Activated CD4-positive, alpha-beta T cell treated with anti-CD3 and anti-CD28 coated beads for 24 hours (primary cell): ENCODE measurements at places on chromosomes 5 and 9.

- DNase-seq, result no peak
Measured at GRCh38 chr5:99005506-99005905, 76.7 kb upstream of the CHD1 start.

DNA sequence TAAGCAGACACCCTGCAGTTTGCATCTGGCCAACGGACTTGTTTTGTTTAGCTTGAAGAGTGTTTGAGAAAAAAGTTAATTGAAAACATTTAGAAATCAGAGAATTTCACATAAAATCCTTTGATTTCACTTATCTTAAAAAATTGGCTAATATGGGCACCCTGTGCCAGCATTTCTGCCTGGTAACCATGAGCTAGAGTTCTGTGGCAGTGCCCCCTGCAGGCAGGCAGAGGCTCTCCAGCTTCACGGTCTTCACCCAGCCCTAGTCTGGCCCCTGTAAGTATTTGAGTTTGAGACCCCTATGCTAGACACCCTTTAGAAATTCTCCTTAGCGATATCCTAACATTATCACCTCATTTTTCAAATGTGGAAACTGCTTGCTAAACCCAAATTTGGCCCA, 18.8 kb upstream of the FANCC start:
- no peak for DNase-seq

- no peak for DNase-seq
Measured at GRCh38 chr5:6700685-6701355, 12.4 kb upstream of the TENT4A start.

GRCh38 chr9:131733541-131734061, 6.3 kb downstream of the RAPGEF1 start:
- no peak for DNase-seq

GRCh38 chr9:22216730-22217172, 207.6 kb upstream of the CDKN2B start:
- no peak for DNase-seq

DNA sequence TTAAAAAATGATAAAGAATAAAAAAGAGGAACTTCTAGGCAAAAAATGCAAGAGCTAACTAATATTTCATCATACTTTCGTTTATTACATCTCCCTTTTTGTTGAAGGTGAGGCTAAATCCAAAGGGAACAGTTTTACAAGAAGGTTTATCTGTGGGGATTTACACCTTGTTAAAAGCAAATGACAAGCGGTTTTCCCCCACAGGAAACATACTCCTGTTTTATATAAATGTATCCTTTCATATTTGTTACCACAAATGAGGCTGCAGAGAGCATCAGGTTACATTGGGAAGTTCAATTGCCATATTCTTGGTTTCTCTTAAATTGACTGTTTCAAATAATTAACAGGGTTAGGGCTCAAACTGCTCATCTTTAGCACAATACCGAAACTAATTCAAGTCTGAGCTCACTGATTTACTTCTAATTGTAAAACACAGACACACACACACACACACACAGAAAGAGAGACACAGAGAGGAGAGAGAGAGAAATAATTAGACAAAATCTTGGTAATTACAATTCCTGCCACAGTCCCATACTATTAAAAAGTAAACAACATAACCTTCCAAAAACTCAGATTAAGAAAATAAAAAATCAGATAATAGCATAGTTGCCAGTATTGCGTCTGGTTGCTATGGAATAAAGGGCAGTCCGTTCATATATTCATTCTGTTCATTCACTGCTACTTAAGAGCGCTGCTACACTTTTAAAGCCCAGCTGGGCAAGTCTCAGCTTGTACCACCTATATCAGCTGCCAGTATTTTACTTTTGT, 17.1 kb downstream of the RFX3 start:
- DNase-seq, result no peak

DNA sequence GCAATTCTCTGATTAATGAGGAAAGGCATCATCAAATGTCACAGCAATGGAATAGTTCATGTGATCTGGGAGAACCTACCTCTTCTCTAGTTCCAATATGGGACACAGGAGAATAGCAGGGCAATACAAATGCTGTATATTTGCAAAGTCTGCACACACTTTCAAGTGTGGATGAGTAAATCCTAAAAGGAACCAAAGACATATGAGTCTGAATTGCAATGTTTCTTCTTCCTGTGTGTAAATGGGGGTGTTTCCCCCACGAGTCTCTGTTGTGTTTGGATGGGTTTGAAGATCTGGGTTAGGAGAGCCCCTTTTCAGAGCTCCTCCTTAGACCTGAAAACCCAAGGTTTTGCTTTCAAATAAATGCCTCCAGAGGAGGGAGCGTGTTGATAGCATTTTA, 26.9 kb downstream of the SLC46A2 start:
- no peak for DNase-seq

- no peak for DNase-seq
Measured at GRCh38 chr5:142032747-142033631, 20.2 kb upstream of the GNPDA1 start.

DNA sequence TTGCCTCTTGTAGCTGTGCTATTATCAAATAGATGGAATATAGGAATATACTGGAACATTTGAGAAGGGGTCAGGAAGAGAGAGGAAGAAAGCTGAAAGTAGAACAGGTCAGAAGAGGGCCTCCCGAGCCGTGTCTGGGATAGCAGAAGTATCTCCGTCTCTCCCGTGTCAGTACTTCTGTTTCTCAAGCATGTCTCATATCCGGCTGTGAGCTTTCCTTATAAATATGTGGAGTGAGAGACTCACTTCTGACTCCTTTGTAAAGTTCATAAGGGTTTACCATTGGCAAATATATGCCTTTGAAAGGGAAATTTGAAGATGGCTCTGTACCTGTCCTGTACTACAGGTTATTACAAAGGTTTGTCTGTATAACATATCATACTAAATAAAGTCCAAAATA, 50.3 kb downstream of the MOCS2 start:
- no peak for DNase-seq

- DNase-seq, result no peak
Measured at GRCh38 chr5:107875833-107876232, 205.1 kb upstream of the EFNA5 start.

GRCh38 chr9:32867026-32867425, 83.7 kb downstream of the TMEM215 start:
- no peak for DNase-seq

- no peak for DNase-seq
Measured at GRCh38 chr9:2787065-2787464, 56.8 kb downstream of the PUM3 start.

DNA sequence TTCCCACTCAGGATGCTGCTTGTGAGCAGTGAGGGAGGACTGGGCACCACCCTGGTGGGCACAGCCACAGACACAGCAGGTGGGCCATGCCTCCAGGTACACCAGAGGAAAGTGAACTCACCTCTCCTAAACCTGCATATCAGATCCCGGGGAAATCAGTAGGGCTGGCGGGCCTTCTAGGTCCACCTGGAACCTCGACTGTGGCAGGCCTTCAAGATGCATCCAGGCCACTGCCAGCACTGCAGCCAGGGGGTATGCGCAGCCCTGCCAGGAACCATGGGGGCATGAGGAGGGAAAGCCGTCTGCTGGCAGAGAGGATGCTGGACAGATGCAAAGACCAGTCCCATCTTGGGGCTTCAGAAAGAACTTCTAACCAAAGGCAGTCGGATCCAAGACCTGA, 270.6 kb upstream of the IRX4 start:
- DNase-seq, result no peak

GRCh38 chr9:111456529-111456928, 27.7 kb downstream of the ECPAS start:
- DNase-seq, result no peak

GRCh38 chr9:77954013-77954665, 77.5 kb downstream of the GNAQ start:
- no peak for DNase-seq

GRCh38 chr5:177545487-177546257, 8.7 kb downstream of the FAM193B start:
- DNase-seq, result no peak

GRCh38 chr5:94691291-94691690, 72.8 kb downstream of the SLF1 start:
- DNase-seq, result no peak

DNA sequence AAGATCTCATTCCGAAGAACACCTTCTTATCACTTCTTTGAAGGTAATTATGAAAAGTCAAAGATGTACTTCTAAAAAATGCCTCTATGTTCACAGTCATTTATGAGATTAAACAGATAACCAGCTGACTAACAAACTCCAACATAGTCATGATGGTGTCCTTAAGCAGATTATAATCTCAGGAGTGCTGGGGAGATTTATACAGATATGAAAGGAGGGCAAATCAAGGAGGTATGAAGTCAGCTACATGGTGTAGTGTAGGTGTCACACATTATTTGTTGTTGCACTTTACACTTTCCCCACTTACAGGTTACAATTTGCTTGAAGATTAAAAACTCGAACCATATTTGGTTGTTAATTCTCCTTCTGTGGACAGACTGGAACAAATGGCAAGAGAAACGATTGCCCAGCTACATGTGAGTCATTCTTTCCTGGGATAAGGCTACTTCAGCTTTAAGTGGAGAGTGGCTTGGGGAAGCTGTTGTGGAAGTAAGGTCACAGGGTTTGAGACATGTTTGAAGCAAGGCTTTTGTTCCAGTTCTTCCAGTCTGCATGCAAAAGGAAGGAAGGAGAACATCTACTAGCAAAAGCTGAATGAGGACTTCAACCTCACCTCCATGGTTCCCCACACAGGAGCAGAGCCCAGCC, 320.1 kb downstream of the ADGRV1 start:
- no peak for DNase-seq

- DNase-seq, result no peak
Measured at GRCh38 chr9:127142291-127142690, 19.9 kb upstream of the ANGPTL2 start.

DNA sequence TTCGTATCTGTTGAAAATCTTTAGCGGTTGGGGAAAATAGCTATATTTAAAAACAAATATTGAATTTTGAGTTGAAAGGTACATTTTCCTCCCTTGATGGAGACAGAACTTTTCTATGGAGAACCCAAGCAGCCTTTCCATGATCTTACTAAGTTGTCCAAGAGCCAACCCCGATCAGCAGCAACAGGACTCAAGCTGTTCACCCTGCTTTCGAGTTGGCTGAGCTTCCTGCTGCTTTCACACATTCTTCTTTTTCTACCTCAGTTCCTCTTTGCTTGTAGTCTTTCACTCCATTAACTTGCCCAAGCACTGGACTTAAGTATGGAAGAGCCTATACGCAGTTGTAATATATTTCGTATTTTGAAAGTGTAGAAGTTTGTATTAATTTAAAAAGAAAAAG, 59.4 kb downstream of the IL6ST start:
- no peak for DNase-seq

- no peak for DNase-seq
Measured at GRCh38 chr5:42974536-42974935, 65.6 kb downstream of the ANXA2R start.

DNA sequence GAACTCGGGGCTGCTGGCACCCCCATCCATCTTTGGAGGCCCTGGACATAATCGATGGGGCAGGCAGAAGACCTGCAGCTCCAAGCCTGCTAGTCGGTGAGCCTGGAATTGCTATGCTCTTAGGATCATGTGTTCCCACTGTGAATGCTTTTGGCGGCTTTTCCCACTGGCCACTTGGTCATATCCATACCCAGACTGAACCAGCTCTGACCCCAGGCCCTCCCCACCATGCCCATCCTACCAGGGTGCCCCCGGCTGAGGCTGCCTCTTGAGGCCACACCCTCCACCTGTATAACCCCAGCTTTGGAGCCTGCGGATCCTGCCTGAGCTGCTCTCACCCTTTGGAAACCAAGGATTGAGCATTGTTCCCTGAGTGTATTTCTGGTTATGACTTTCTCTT, 113.5 kb downstream of the TENT4A start:
- no peak for DNase-seq

DNA sequence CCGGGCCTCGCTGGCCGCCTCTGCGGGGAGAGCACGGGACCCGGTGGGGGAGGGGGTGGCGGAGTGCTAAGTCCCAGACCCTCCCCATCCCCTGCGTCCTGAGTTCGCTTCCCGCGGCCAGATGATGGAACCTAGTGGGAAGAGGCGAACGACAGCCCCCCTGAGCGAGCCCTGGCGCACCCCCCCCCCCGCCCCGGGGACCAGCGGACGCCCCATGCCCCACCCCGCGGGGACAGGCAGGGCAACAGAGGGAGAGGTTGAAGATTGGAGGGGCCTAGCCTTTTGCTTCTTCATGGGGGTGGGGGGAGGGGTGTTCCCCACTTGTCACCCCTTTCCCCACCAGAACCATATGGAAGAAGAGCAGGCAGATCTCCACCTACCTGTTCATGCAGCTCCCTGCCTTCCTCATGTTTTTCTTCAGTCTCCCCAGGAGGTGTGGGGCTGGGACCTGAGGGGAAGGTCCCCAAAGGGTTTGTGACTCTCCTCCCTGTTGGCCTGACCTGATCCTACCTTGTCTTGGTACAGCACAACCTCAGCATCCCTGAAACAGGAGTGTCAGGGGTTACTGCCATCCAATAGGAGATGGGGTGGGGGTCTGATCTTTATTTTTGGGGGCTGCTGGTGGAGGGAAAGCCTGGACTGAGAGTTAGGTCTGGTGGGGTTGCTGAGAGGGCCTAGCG, 485 bp downstream of the FAM53C start:
- DNase-seq, result no peak

- no peak for DNase-seq
Measured at GRCh38 chr5:29984156-29984540, 1209.3 kb upstream of the CDH6 start.

GRCh38 chr5:64147379-64147778, 18.3 kb upstream of the RNF180 start:
- DNase-seq, result no peak

DNA sequence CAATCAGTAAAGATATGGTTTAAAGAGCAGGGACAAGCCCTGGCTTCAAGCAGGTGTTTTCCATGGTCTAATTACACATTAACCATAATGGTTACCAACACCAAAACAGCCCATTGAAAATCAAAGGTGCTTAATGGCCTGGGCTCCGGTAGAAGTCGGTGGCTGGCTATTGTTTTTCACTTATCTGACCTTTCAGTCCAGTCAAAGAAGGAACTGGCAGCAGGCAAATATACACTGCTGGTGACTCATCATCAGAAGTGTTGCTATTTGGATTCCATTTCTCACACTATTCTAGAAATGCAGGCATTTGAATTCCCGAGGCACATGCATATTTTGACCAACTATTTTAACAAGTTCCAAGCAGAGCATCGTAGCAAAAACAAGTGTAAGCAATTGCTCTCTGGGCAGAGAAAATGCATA, 26.3 kb upstream of the GABRP start:
- DNase-seq, result no peak

- no peak for DNase-seq
Measured at GRCh38 chr9:79480639-79481038, 91.1 kb upstream of the TLE4 start.

- DNase-seq, result no peak
Measured at GRCh38 chr9:8576741-8577140, 777.2 kb upstream of the DMAC1 start.

GRCh38 chr9:135478829-135479468, 633 bp upstream of the PPP1R26 start:
- no peak for DNase-seq
